ENCODE measurements at places on chromosomes 3 and 15.

GRCh38 chr3:145604851-145605250 is 556.1 kb downstream of the PLOD2 start:
- DNase-seq = no peak

DNA sequence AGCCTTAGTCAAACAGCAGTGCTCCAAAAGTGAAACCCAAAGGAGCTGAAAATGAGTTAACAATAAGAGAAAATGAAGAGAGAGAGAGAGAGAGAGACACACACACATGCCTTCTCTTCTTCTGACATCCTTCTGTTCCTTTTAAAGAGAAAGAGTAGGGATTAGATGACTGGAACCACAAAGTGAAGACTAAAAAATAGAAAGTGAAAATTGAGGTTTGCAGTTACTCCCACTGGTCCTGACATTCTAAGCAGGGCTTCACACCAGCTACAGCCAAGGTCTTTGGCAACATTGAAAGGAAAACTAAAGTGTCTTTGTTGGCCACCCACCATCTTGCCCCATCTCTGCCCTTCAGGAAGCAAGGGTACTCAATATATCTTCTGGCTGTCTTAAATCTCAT is 59.2 kb downstream of the USP50 start:
- DNase-seq = peak; percentile 32

DNA sequence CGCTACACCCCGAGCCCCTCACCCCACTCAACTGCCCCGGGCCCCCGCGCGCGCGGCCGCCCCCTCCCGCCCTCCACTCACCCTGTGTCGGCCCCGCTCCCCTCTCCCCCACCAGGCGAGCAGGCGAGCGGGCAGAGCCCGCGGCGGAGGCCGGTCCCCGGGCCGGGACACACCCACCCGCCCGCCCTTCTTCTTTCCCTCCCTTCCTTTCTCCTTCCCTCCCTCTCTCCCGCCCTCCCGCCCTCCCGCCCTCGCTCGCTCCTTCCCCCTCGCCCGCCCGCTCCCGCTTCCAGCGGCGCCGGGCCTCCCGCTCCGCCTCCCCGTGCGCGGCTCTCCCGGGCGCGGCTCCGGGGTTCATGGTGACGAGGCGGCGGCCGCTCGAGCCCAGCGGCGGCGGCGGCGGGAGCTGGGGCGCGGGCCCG is at the start of gene CTDSPL:
Gene CTDSPL, plus strand, starts transcription at position 261 of the 422 bp plus-strand sequence. CDS start 320 bp downstream, outside the sequence.
- DNase-seq = no peak

DNA sequence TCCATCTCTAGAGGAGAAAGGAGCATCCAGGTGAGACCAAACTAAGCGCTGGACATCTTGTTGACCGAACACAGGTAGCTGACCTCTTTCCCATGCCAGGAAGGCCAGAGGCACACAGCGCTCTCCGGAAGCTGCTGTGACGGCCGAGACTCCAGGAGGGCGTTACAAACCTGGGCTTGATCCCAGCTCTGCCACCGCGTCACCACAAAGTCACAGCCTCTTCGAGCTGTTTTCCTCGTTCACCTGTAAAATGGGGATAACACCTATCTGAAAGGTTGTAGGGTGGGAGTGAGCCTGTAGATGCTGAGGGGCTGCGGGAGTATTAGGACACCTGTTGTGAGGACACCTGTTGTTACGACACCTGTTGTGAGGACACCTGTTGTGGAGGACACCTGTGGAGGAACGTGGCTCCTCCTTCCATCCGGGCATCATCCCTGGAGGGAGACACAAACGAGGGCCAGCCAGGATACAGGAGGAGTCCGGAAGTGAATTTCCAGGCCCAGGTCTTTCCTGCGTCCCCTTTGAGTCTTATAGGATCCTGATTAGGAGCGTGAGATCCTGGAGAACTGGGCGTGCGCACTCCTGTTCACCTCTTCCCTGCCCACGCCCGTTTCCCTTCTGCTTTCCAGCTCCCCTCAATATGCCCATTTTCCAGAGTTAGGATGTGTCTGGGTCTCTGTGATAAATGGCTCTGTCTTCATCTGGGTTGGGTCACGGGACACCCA is 2.3 kb upstream of the MUC4 start:
- no peak for DNase-seq

DNA sequence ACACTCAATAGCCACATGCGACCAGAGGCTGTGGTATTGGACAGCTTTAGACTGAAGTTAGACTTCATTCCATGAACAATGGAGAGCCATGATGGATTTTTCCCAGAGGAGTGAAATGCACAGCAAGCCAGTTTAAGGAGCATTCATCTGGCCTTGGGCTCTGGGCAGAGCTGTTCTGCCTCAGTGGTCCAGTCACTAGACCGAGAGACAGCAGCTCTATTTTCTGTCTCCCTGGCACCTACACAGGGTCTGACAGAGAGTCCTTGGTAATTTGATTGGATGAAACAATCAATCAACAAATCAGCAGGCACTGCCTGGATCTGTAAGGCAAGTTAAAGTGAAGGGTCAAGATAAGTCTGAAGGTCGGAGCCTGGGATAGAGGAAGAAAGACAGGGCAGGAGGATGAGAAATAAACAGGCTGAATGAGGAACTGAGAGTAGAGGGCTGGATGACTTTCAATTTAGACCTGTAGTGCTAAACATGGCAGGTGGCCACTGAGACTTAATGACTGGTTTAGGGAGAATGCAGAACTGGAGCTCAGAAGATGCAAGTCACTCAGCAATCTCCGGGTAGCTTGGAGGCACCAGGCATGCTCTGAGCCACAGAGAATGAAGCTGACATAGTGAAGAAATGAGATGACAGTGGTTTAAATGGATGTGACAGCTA is 98.5 kb upstream of the SLC25A36 start:
- no peak for DNase-seq

DNA sequence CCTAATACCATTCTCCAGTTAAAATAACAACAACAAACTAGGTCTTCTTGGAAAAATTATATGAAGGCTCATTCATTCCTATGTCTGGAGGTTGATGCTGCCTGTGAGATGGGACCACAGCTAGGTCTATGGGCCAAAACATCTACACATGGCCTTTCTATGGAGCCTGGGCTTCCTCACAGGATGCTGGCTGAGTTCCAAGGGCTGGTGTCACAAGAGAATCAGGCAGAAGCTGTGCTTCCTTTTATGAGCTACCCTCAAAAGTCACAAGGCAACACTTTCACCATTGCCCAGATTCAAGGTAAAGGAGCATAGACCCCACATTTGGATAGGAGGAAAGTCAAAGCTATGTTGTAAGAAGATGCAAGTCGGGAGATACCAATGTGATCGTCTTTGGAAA is 4.6 kb upstream of the RTP2 start:
- DNase-seq = no peak

DNA sequence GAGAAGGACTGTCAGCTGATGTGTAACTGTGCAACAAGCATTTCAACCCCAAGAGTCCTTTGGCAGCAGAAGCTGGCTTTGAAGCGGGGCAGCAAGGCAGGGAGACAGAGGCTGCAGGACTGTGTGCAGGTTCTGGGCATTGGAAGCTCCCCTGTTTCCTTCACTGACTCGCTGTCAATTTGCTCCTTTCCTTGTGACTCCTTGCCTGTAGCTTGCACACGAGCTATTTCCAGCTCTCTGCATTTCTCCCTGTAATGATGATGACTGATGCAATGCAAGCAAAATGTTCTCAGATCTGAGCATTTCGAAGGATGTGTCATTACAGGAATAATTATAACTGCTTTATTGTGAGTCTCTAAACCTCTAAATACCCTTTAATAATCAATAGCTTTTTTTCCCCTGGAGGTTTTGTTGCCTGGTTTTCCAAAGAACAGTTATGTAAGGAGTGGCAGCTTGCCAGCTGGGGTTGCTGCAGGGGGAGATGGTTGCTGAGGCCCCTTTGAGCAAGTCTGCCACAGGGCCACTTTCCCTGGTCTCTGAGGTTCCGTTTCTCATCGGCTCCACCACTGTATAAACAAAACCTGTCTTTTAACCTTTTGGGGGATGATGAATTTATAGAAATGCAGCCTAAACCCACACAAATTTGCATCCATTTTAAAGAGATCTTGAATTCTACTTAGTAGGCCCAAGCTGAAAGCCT is 2.8 kb downstream of the APOD start:
- no peak for DNase-seq

- DNase-seq = no peak
Measured at GRCh38 chr3:127140501-127141460, 52.1 kb upstream of the PRR23E start.

DNA sequence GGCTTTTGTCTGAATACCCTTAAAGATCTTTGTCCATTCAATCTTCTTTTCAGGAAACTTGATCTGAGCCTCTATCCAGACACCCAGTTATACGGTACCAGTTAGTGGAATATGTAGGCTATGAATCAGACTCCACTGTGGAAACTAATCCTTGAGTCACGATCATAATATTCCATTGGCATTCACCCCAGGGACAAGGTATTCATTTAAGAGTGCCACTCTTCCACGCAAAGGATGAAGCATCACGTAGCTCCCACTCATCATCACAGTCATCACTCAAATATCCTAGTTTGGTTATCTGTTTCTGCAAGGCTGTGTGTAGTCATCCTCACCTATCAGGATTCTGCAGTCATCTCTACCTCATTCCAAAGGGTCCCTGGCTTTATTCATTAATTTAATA is 85.6 kb downstream of the NEDD4 start:
- no peak for DNase-seq

DNA sequence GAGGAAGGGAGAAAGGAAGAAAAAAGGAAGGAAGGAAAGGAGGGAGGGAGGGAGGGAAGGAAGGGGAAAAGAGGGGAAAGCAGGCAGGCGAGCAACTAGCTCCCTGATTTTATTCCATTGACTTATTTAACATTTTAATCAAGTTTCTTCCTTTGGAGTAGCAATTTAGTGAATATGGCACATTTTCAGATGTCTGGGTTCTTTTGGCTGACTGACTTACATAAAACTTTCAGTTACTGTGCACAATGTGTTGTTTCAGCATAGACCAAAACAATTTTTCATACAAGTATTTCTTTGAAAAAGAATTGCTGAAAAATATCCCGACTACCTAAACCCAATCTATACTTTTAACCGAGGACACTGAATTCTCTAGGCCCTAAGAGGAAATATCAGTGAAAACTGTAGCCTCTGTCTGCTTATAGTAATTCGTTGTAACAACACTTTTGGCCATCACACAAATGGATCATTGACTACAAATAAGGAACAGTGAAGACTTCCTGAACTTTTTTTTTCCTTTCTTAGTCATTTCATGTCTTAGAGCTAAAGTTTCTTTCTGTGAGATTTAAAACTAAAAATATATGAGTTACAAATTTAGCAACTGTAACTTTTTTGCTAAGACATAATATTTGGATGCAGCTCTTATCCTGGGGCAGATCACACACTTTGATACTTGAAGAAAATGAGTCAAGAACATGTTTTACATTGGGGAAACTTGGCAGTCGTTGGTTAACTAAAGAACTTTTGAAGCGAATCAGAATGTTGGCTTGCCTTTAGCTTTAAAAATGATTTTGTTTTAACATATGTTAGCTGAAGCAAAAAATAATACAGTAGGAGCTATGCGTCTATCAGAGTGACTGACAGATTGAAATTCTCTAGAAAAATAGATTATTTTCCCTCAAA is 79.6 kb downstream of the SOX2 start:
- DNase-seq = no peak

GRCh38 chr15:93025625-93025982 is 63.4 kb downstream of the RGMA start:
- DNase-seq = no peak

- DNase-seq = no peak
Measured at GRCh38 chr3:23244324-23245041, 41.4 kb downstream of the UBE2E2 start.

- no peak for DNase-seq
Measured at GRCh38 chr15:101296418-101297405, 1.7 kb upstream of the SNRPA1 start.

DNA sequence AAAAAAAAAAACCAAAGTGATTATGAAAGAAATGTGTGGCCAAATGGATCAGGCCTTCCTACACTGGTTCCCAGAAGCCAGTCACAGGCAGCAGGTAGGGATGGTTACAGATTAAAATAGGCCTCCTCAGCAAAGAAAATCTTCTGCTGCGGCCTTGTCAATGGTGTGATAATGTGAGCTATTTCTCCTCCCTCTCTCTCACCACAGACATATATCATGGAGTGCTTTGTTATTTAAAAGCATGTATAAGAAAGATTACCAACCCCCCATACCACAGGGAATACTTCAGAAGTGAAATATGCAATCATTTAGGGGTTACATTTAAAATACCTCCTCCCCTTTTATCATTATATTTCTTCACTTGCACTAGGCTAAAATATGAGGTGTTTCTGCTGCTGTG is 32.2 kb upstream of the LRTM1 start:
- DNase-seq = no peak

DNA sequence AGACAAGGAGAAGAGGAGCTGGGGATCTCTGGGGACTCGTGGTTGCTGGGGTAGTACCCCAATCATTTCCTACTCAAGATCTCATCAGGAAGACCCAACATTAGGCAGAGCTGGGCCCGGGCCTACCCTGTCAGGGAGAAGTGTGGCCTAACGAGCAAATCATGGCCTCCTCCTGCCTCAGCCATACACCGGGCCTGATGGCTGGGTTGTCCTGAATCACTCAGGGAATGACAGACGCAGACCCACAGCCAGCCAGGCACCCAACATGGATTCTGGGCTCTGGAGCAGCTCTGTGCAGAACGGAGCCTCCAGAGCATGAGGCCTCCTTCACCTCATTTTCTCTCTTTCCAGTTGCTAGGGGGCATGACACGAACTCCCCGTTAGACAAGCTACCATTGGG is 19.7 kb downstream of the ITGA11 start:
- DNase-seq = no peak

DNA sequence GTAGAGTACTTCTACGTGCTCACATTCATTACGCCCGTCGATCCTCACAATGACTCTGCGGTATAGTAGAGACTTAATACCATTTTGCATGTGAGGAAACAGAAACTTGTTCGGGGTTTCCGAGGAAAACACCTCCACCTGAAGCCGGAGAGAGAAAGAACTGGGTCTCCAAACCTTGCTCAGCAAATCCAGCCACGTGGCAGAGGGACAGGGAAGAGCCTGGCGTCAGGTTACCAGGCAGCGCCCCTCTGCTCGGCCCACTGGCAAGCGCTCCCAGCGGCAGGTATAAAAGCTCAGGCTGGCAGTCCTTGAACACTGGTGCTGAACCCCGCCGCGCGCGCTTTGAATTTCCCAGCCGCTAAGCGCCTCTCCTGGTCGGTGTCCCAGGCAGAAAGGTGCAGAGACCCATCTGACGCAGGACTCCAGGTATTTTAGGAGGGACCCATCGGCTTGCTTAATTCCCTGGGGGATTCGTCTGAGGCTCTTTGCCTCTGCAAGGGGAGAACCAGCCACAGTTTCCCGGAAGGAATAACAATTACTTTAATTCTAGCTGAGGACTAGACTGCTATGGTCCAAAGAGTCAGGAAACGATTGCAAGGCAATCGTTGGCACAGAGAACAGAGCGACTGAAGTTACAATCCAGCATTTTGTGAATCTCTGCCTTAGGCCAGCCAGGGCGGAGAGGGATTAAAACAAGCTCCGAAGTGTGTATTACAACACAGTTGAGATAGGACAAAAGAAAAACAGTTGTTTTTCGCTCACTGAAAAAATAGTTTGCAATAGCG is at the start of gene C2CD4A:
Gene C2CD4A, plus strand, starts transcription at position 315 of the 785 bp plus-strand sequence. CDS start 637 bp downstream, outside the sequence.
- DNase-seq = peak; percentile 55

- no peak for DNase-seq
Measured at GRCh38 chr15:63057468-63058345, 15.2 kb downstream of the TPM1 start.

- DNase-seq = no peak
Measured at GRCh38 chr3:159989973-159990846, 1.6 kb downstream of the IL12A start.

Measured in activated CD4-positive, alpha-beta T cell treated with anti-CD3 and anti-CD28 coated beads, Interleukin-2, Interleukin-6, amounts not matched to agents 100 ng/mL and 50 ng/mL, durations not matched to agents 16 hours and 8 hours (primary cell).